NCI-H526 (cell line): ENCODE measurements at places on chromosomes 6 and 20.

DNA sequence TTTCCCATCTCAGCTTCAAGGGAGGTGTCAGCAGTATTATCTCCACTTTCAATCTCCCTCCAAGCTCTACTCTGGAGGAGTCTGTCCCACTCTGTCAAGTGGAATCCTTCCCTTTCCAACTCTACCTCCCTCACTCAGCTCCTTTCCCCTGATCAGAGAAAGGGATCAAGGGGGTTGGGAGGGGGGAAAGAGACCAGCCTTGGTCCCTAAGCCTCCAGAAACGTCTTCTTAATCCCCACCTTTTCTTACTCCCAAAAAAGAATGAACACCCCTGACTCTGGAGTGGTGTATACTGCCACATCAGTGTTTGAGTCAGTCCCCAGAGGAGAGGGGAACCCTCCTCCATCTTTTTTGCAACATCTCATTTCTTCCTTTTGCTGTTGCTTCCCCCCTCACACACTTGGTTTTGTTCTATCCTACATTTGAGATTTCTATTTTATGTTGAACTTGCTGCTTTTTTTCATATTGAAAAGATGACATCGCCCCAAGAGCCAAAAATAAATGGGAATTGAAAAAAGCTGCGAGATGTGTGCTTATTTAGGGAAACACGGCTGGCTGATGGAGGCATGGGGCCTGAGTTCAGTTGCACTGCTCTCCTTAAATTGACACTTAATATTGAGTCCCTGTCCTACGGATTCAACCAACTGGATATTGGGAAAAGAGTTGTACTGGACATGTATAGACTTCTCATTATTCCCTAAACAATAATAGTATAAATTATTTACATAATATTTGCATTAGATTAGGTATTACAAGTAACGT, 4.9 kb downstream of the TUBB start:
- DNase-seq = peak; percentile 45

DNA sequence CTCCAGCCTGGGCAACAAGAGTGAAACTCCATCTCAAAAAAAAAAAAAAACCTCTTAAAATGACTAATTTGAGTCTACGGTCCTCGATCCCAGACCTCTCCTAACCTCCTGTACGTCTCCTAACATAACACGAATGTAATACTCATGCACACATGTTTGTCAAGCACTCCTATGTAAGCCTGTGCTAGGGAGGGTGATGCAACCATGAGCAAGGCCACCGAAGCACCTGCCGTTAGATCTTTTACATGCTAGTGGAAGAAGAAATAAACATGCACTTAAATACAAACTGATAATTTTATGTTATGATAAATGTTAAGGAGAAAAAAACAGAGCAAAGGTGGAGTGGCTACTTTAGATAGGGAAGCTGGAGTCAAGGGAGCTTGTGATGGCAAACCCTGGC, 72.3 kb upstream of the BEND3 start:
- no peak for DNase-seq

DNA sequence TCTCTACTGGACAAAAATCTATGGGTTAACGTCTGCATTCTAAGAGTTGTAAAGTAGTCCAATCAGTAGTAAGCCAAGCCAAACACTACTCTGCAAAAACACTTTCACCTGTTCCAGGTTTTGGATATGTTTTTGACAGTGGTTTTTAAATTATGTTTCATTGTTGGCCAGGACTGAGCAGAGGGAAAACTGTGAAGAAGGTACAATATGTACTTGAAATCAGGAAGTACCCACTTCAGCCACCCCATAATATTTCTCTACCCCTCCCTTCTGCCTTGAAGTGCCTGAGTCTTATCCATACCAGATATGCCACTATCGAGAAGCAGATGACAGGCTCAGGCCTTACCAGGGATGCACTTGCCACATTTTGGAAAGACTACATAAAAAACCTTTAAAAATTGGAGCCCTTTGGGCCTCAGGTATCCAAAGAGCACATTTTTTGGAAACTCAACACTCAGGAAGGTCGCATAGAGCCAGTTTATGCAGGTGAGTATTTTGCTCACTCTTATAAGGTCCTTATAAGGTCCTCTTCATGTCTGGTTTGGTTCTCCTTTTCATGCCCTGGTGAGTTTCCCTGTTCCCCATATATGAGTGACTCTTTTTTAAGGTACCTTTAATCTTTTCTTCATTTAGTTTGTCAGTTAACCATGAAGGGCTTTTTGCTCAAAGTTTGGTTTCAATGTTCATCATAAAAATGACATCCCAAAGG, 859.3 kb upstream of the FLRT3 start:
- DNase-seq = no peak

DNA sequence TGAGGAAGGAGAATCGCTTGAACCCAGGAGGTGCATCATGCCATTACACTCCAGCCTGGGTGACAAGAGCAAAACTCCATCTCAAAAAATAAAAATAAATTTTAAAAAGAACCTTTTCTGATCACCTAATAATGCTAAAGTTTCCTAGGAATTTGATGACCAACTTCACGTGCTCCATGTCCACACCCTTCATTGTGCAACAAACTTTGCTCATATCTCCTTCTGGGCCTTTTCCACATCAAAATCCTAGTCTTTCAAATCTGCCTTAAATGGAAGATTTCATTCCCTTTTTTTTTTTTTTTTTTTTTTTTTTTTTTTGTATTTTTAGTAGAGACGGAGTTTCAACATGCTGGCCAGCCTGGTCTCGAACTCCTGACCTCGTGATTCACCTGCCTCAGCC, 112.5 kb upstream of the LOC128125822 start:
- no peak for DNase-seq

DNA sequence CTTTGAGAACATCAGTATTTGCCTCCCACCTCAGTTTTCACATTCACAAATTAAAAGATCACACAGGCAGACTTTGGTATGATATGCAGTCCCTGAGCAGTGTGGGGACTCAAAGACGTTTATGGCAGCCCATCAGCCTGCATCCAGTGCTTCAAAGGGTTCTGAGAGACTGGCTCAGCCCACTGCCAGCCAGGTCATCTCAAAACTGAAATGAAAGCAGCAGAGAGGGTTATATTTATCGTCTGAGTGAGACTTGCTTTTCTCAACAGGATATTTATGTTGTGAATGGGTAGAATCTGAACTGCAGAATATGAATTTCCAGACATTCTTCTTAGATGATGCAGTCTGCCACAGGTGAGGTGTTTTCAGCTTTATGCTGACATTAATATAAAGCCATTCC, 159.8 kb downstream of the NRN1 start:
- DNase-seq = no peak

DNA sequence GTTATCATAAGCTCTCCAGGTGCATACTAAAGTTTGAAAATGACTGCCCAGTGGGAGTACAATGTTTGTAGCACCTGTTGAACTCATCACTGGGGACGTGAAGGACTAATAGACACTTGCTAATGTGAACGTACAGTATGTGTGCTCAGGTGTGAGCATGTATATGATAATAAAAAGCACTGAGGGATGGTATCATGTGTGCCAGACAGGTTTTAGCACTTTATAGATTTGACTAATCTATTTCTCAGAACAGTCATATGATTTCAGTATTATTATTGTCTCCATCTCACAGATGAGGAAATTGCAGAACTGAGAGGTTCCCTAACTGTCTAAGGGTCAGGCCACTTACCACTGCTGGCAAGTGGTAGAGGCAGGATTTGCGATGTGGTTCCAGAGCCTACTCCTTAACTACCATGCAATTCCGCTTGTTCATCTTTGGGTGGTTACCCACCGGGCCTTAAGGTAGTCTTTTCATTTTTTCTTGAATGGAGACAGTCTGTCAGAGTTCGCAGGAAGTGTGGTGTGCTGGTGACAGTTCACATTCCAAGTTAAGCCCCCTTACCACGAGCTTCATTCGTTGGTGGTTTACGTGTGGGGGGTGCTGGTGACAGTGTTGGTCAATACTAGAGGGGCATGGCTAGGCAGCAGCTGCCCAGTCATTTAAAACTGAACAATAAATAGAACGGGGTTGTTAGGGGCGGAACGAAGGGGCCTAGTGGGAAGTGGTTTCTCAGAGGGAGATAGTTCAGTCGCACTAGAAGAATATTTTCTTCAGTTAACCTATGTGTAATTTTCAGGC, 46.8 kb downstream of the RREB1 start:
- no peak for DNase-seq

DNA sequence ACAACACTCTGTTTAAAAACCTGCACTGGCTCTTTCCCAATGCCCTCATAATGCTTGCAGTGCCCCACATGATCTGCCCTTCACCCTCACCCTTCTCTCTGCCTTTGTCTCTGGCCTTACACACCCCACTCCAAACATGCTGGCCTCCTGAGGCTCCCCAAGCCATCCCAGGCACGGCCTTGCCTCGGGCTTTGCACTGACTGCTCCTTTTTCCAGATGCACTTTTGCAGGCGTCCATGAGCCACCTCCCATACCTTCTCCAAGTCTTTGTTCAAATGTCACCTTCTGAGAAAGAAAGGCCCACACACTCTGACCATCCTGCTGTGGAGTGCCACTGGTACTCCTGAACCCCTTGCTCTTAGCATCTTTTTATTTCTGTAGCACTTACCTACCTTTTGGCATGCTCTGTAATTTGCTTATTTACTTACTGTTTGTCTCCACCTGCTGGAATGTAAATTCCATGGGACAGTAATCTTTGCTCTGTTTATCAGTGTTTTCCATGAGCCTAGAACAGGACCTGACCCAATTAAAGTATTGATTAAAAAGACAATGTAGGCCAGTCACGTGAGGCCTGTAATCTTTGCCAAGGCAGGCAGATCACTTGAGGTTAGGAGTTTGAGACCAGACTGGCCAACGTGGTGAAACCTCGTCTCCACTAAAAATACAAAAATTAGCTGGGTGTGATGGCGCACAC, 30.7 kb downstream of the GFRA4 start:
- no peak for DNase-seq

- no peak for DNase-seq
These were observed 113.2 kb upstream of the BEND6 start for GRCh38 chr6:56841751-56842150.

DNA sequence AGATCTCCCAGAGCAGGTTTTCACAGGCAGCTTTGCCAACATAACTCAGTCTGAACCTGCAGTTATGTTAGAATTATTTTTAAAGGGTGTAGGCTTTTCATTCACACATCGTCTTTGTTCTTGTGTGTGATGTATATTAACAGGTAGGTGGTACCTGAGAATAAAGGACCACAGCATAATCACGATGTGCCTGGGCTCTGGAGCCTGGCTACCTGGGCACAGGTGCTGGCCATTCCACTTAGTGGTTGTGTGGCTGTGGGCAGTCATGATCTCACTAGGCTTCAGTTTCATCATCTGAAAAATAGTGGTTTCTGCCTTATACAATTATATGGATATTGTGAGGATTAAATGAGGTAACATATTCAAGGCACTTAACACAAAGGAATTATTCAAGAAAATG, 6.4 kb downstream of the CD109 start:
- no peak for DNase-seq

GRCh38 chr6:31922942-31923341, 4.6 kb upstream of the C2 start:
- DNase-seq = peak; percentile 49

DNA sequence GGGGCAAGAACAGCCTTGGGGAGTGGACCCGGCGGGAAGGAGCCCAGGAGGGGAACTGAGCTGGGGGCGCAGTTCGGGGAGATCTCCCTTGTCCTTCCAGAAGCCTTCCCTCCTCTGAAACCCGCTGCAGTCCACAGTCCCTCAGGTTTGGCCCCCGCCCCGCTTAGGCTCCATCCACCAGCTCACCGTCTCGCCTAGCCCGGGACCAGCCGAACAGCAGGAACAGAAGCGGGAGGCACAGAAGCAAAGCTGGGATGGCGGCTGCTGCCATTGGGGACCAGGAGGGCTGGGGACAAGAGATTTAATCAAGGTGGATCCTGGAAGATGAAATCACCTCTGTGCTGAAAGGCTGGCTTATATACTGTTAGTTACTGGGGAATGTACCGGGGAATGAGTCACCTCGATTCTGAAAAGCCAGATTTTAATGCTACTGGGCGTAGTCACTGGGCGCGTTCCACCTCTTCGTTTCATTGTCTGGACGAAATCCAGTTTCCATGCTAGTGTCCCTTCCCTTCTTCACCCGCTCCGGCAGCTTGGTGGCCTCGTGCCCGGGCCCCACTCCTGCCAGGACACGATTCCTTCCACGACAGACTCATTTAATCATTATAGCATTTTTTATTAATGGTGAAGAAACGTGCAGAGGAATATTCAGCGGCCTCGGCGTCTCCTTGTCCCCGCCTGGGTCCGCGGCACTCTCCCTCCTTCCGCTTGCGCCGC, at the start of gene RAET1L:
Gene RAET1L (minus strand): TSS at position 332 of the 717 bp plus-strand sequence. CDS start 61 bp downstream, at position 271.
- DNase-seq = no peak

DNA sequence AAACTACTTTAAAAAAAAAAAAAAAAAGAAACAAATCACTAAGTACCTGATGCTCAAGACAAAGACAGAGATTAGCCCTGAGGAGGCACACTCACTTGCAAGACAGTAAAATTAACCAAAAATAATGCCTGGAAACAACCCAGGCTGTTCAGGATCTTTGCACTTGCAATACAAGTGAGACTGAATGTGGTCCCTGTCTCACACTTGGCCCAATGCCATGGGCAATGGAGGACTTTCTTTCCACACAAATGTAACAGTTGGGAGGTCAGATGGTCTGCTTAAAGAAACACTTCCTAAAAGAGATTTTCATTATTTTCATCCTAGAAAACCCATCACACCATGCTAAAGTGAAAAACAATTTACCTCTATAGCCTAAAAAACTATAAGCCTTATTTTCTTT, 16.2 kb downstream of the STAU1 start:
- no peak for DNase-seq

GRCh38 chr6:140178520-140178919, 804.1 kb upstream of the CITED2 start:
- DNase-seq = no peak

DNA sequence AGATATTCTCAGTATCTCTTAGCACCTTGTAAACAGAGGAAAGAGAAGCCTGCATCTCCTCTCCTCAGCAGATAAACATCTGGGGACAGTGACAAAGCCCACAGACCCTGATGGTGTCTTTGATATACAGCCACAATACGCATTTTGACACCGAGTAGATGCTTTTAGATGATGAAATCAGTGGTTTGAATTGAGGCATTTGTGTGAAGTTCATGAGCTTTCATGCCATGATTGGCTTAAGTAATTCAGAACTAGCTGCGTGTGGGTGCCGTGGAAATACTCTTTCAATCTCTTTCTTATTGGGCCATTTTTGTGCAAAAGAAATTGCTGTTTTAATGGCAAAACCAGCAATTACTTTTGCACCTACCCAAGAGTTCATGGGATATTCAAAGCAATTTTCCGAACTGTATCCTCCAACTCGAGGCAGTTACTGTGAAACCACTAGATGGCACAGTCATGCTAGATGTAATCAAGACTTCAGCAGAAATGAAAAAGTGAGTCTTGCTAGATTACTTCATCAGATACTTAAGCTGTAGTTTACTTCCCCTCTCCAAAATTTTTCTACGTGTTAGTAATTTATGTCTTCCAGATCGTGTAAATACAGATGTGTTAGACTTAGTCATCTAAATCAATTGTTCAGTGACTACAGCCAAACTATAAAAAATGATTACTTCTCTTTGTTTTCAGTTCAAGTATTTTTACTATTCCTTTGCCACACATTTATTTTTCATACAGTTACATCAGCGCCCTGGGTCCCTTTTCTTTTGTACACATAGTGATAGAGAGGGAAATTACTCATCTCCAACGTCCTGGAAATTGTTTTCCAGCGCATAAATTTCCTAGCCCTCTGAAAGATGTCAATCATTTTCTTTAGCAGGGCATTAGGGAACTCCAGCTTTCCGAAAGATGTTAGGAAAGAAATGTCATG, 49.4 kb downstream of the IYD start:
- DNase-seq = peak; percentile 32
